ENCODE measurements at places on chromosomes 1 and 21. TPM values are rescaled to one million over a fixed set of nuclear protein-coding genes. Genes with fewer than 3 reads are reported as not detected.

DNA sequence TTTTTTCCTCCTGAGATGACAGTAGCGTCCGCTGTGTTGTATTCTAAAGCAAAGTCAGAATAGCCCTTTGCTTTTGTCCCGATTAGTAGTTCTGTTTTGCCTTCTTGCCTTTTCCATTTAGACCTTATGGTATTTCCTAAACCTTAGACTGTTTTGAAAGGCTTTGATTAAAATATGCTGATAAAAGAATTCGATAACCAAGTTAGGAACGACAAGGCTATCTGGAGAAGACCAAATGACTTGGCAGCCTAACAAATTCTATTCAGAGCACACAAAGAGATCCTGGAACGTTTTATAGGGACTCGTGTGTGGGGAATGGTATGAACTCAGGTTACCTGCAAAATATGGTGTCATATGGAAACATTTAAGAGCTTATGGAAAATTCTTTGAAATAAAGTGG is 42.9 kb downstream of the NFIA start:
- no peak for DNase-seq

- DNase-seq: no peak
Measured at GRCh38 chr1:38892976-38893375, 11.6 kb upstream of the GJA9 start.

DNA sequence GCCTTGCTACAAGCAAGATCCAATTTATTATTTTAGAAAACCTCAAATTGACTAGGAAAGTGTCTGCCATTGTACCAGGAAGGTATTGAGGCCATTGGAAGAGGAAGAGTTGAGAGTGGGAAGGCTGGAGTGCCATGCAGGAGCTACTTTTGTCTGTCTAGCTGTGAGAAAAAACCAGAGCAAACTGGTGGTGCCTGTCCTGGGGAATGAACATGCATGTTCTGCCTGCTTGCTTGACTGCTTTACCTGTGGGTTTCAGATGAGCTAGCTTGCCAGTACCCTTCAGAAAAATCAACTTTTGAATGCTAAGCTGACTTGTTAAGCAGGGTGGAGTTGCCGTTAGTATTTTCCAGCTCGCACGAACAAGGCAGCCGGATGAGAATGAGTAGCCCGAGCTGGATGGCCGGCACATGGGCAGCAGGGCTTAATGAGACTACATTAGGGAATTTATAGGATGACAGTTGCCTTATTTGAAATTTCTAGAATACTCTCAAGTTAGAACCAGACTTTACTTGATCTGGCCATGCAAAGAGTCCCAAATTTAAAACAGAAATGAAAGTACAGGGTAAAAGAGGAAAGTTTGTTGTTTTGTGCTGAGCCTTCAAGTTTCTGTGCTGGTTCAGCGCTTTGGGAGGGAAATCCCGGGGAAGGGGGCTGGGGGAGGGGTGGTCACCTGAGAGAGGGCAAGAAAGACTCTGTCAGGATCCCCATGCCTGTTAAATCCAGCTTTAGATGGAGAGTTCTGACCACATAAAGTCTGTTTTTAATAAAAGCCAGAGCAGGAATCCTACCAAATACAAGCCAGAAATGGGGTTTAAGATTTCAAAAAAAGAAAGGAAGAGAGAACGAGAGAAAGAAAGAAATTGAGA is 29.6 kb upstream of the C1orf105 start:
- DNase-seq: no peak

- DNase-seq: no peak
Measured at GRCh38 chr21:42085246-42086077, 14.3 kb downstream of the UMODL1 start.

GRCh38 chr1:178254433-178254832 is 160.5 kb downstream of the RASAL2 start:
- DNase-seq: no peak

GRCh38 chr1:53899206-53899628 is 5.2 kb downstream of the DIO1 start:
- peak; percentile 62 for DNase-seq

GRCh38 chr1:96944432-96945092 is 223.0 kb downstream of the PTBP2 start:
- no peak for DNase-seq

DNA sequence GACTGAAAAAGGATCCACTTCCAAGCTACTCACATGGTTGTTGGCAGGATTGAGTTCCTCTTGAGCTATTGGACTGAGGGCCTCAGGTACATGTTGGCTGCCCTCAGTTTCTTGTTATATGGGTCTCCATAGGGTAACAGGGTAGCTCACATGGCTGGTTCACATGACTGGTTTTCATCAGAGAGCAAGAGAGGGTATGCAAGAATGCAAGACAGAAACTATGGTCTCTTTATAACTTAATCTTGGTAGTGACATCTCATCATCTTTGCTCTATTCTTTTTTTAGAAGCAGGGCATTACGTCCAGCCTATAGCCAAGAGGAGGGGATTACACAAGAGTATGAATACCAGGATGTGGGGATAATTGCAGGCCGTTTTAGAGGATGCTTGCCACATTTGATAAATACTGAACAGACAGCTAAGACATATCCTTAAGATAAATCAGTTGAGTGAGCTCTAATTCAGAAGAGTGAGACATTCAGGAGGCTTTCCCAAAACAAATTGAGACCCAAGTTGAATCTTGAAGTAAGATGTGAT is 100.2 kb downstream of the HMCN1 start:
- no peak for DNase-seq

- DNase-seq: no peak
Measured at GRCh38 chr1:119347858-119348257, 20.7 kb upstream of the HAO2 start.

- DNase-seq: no peak
Measured at GRCh38 chr1:246068619-246069509, 438.2 kb downstream of the SMYD3 start.

DNA sequence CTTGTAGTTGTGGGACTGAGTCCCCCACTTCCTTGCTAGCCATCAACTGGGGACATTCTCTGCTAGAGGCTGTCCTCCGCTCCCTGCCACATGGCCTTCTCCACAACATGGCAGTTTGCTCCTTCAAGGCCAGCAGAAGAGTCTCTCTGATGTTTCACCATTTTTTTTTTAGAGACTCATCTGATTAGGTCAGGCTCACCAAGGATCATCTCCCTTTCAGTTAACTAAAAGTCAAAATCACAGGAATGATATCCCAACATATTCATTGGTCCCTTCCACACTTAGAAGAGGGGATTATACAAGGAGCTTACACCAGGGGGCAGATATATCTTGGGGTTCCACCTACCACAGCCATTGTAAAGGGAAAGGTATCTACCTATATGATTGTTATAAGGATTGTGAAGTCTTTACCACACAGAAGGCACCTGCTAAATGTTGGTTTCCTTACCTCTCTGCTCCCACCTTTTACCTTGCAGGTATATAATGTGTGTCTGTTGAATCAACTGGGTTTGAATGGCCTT is 23.3 kb downstream of the RIMKLA start:
- DNase-seq: no peak

DNA sequence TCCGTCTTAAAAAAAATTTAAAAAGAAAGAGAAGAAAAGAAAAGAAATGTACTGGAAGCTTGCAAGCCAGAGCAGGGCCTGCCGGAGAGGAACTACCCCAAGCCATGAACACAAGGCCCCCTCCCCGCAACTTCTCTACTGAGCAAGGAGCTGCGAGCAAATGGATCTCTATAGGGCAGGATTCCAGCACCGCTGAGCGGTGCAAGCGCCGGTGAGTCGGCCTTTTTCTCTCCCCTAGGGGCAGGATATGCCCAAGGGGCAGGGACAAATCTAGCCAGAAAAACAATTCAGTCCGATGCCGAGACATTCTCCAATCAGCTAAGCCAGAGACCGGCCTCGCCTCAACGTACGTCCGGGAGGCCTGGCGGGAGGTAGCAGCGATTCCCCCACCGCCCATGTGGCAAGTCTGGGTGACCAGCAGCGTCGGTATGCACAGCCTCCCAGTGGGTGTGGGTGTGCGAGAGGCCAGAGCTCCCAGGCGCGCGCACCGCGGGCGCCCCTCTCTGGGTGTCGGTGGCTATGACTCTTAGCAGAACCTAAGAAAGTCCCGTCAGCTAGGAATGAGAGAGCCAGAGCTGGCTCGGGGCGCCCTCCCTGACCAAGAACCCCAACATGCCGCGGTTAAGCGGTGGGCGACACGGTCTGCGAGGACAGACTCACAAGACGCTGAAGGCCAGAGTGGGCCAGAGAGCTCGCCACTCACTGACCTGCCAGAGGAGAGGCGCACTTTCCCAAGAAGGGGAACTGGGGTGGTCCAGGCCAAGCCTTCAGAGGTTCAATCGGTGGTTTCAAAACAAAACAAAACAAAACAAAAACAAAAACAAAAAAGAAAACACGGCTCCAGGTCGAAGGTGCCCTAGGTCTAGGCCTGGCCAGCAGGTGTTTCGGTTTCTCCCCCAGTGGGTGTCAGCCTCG is 1.9 kb downstream of the CSMD2 start:
- peak; percentile 62 for DNase-seq

GRCh38 chr1:94927405-94928175 is 680 bp upstream of the CNN3 start:
- no peak for DNase-seq

Gene LRRC71
- polyA plus RNA-seq: 0.83 TPM

Gene TMEM35B
- 27.8 TPM for polyA plus RNA-seq

Gene CFHR5
- not detected for polyA plus RNA-seq

Gene TMEM50A
- 135 TPM for polyA plus RNA-seq

Gene PRKAA2
- polyA plus RNA-seq: 13.9 TPM

Gene CROCC
- 56.4 TPM for polyA plus RNA-seq

Gene GBP5
- 0.84 TPM for polyA plus RNA-seq

Gene SPATA46
- polyA plus RNA-seq: 5.1 TPM

Data from renal cortex interstitium (tissue), 15 donors.